ENCODE measurements at places on chromosomes 6 and 20. TPM values are rescaled to one million over a fixed set of nuclear protein-coding genes. Genes with fewer than 3 reads are reported as not detected.

- DNase-seq: no peak
Measured at GRCh38 chr6:137893726-137894125, 26.7 kb downstream of the TNFAIP3 start.

GRCh38 chr6:37479266-37479854 lies 20.3 kb downstream of the CCDC167 start:
- no peak for DNase-seq

DNA sequence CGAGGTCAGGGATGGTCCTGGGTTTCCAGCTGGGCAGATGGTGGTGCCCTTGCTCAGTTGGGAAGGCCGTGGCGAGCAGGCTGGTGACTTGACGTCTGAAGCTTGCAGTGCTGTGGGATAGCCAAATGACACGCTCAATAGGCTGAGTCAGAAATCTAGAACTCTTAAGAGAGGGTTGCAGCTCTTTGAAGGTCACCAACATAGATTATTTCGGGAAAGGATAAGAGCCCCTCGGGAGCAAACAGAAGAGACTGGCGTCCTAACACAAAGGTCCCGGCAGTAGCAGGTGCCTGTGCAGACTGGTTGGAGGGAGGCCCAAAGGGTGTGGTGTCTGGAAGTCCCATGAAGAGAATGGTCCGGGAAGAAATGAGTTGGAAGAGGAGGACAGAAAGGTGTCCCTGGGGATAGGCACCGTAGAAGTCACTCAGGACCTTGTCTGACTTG lies 18.4 kb downstream of the PKIG start:
- no peak for DNase-seq

DNA sequence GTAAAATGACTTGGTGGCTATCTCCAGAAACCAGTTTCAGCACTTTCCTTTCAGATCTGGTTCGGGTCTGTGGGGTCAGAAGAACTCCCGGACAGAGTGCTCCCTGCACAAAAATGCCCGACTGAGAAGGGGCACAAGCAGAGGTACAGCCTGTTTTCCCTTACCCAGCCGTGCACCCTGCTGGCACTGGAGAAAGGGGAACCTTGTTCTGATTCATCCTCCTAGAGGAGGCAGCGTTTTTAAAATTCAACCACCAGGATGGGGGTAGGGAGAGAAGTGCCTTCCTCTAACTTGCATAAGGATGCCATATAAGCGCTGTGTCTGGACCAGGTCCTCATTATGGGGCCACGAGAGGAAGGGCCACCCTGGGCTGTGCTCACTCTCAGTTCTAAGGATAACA lies 17.6 kb downstream of the RIMS4 start:
- no peak for DNase-seq

DNA sequence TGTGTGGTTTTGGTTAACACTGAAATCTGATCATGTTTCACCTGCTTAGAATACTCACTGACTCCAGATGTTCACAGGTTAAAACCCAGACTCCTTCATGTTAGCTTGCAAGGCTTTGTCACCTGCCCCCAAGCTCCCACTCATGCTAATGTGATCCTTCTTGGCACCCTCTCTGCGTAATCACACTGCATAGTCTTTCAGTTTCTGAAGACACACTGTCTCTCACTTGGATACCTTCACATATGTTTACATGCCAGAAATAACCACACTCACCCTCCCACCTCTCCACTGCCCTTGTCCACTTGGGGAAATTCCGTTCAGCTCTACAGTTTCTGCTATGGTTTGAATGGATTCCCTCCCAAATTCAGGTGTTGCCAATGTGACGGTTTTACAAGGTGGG lies 234.7 kb upstream of the SASH1 start:
- no peak for DNase-seq

DNA sequence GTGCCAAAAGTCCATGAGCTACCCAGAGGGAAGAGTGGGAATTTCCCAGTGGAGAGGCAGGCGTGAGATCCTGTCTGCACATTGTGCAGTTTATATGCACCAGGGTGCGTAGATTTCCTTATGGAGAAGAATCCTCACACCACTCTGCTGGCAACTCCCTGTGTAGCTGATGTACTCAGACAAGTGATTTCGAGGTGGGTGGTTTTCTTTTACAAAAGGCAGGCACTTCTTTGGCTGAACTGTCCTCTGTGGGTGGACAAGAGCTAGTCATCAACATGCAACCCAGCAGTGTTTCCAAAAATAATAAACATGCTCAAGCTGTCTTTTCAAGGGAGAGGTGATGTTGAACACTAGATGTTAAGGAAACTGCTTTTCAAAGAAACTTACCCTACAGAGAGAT lies 121.7 kb upstream of the NXT1 start:
- no peak for DNase-seq

DNA sequence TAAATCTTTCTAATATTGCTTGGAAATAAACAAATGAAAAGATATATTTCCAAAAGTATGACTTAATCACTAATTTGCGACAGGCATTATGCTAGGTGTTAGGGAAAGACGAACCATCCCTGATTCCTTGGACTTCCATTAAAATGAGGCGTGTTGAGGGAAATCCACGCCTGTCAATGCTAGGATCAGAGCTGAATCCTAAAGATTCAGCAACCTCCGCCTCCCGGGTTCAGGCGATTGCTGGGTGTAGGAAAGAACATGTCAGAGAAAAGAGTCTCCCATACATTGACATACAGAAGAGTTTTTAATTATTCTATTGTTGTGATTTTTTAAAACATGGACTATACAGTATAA lies 16.8 kb upstream of the PRSS16 start:
- DNase-seq: no peak

GRCh38 chr20:55632592-55632991 lies 372.7 kb downstream of the CBLN4 start:
- no peak for DNase-seq

DNA sequence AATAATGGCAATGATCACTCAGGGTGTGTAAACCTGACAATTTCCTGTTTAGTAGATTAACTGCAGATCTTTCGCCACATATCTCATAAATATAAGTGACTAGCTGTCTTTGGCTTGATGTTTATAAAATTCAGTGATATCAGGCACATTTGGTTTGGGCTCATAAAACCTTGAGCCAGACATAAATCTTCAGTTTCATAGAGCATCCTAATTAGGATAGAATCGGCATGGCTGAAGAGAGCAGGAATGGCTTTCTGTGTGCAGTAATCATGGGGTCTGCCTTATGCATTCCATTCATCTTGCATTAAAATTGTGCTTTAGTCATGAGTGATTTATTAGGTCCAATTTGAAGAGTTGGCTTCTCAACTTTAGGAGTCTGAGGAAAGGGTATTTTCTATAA lies 27.2 kb downstream of the AIG1 start:
- DNase-seq: no peak

GRCh38 chr6:111523484-111524167 lies 40.6 kb upstream of the REV3L start:
- no peak for DNase-seq

- DNase-seq: no peak
Measured at GRCh38 chr20:24619212-24619611, 149.8 kb downstream of the SYNDIG1 start.

Gene SH3BGRL2
- 13.8 TPM for total RNA-seq

Gene PLCB4
- 11.9 TPM for total RNA-seq

Gene EDN3
- total RNA-seq: 0.25 TPM

Gene MUC21
- total RNA-seq: not detected

Gene ERVFRD-1
- total RNA-seq: not detected

Gene HSF2
- total RNA-seq: 10.6 TPM
